ENCODE measurements at places on chromosomes 16 and 17.

DNA sequence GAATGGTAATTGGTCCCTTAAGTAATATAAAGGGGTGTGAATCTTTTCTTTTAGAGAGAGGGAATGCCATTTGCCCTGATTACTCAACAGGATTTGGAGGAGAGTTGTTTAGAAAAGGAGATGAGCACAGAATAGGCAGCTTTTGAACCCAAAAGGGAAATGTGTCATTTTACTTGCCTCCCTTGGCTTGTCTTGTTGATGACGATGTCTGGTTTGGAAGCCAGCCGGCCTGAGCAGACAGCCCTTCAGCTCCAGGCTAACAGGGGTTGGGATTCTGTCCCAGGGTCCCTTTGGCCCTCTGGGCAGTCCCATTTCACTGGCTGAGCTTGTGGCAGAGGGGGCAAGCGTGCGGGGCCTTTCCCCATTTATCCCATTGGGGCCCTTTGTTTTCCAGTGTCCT is 22.3 kb upstream of the PRKAR1A start:
- DNase-seq, result no peak

DNA sequence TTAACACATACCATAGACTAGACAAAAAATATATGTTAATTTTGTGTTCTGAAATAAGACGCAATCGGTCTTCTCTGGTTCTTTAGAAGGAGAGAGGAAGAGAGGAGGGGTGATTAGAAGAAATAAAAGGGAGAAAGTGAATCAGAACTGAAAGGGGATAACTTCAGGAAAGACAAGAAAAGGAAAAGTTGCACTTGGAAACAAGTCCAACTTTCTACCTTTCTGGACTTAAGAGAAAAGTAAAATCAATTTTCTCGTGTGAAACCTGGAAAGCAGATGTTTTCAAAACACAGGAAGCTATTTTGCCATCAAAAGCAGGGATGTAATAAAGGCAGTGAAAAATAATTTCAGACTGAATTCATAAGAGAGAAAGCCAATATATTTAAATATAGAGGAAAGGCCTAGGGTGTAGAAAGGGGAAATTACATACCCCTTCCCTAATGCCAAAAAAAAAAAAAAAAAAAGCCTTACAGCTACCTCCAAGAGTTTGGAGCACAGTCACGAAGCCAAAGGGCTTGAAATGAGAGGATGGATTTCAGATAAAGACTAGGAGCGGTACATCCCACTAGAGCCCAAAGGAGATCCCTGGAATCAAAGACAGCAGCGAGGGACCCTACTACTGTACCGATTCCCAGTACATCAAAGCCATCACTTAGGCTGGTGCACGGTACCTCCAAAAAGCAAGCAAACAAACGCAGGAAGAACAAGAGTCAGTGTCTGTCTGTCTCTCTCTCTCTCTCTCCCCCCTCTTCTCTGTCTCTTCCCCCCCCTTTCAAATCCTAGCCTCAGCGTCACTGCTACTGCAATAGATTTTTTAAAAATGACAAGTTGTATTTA is 12.1 kb upstream of the ZFHX3 start:
- DNase-seq, result no peak

GRCh38 chr16:16096121-16096857 is 127.0 kb downstream of the ABCC6 start:
- no peak for DNase-seq

DNA sequence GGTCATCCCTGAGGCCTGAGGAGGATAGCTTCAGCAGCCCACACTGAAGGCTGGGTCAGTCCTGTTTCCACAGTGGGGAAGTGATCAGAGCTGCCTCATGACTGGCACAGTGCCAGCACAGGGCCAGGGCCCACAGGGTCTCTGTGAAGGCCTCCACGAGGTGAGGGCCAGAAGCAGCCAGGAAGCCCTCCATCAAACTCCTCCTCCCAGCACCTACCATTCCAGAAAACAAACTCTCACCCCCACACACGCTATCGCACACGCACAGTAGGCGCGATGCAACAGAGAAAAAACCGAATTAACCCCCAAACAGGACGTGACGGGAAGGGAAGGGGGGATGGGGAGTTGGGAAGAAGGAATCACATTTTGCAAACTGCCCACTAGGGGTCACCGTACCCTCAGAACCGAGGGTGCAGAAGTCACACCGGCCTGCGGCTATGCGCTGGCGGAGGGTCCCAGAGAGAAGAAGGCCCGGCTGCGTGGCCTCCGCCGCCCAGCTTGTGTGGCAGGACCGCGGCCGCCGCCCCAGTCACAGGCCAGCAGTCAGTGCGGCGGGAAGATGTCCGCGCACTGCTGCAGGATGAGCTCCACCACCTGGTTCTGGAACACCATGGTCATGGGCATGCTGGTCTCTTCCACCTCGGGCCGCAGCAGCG is 37.6 kb downstream of the ARHGAP27 start:
- DNase-seq, result peak; percentile 80

DNA sequence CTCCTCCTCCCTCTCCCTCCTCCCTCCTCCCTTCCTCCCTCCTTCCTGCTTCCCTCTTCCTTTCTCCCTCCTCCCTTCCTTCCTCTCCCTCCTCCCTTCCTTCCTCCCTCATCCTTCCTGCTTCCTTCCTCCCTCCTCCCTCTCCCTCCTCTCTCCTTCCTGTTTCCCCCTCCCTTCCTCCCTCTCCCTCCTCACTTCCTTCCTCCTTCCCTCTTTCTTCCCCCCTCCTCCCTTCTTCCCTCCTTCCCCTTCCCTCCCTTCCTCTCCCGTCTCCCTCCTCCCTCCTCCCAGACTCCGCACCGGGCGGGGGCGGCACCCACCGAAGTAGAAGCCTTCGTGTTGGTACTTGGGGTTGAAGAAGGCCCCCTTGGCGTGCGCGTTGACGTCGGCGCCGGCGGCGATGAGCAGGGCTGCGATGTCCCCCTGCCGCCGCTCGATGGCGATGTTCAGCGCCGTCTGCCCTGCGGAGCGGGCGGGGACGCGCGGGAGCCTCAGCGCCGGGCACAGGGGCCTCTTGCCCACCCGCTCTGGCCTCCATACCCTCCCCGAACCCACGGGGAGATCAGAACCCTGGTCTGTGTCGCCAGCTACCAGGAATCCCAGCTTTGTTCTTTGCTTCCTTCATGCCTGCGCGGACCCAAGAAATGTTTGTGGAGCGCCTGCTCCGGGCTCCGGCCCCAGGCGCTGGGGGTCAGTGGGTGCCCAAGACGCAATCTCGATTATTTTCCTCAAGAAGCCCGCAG is 22.2 kb downstream of the TRPV3 start:
- peak; percentile 50 for DNase-seq

GRCh38 chr16:82504836-82505235 is 121.9 kb upstream of the CDH13 start:
- peak; percentile 37 for DNase-seq
